ENCODE measurements at places on chromosomes 4 and X. TPM values are rescaled to one million over a fixed set of nuclear protein-coding genes. Genes with fewer than 3 reads are reported as not detected.

Gene ODAPH
- not detected for total RNA-seq

Gene RNF212
- not detected for total RNA-seq

Gene HS3ST1
- total RNA-seq, result 15.9 TPM

DNA sequence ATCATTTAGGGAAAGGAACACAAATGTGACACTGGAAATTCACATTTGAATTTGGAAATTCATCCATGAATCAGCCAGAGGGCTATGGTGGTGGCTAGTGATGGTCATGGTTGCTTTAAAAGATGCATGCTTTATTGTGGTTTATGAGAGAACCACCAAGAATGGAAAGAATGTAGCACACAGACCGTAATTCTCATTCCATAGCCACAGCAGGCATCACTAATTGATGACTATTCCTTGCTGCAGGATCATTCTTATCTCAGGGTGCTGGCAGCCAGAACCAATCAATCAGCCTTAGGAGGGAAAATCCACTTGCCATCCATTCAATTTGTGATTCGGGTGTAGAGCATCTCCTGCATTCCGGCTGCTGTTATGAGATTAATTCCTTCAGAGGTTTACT is 115.6 kb downstream of the DHRSX start:
- H3K27ac ChIP-seq, result no peak overlapping the region
- H3K4me1 ChIP-seq, result no peaks in the 10 kb centered on the region
- H3K36me3 ChIP-seq, result no peaks in the 10 kb centered on the region
- H3K27me3 ChIP-seq, result no peaks in the 10 kb centered on the region

DNA sequence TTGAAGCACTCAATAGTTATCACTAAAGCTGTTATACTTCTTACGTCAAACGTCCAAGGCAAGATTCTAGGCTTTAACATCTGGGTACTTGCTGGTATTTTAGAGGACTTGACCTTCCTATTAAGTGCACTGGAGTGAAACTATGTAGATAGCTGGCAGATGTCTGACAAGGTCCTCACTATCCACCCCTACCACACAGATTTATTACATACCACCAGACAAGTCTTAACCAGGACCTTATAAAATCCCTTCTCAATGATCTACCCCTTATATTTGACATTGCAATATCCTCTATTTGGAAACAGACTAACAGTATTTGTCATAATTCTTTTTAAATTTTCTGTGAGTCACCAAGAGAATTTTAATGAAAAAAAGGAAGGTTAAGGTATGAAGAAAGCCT is 78.8 kb downstream of the PDGFC start:
- no peaks in the 10 kb centered on the region for H3K27me3 ChIP-seq
- H3K36me3 ChIP-seq, result no peaks in the 10 kb centered on the region
- no peak for DNase-seq
- H3K4me3 ChIP-seq, result no peak overlapping the region
